ENCODE measurements at places on chromosomes 2 and 18.

DNA sequence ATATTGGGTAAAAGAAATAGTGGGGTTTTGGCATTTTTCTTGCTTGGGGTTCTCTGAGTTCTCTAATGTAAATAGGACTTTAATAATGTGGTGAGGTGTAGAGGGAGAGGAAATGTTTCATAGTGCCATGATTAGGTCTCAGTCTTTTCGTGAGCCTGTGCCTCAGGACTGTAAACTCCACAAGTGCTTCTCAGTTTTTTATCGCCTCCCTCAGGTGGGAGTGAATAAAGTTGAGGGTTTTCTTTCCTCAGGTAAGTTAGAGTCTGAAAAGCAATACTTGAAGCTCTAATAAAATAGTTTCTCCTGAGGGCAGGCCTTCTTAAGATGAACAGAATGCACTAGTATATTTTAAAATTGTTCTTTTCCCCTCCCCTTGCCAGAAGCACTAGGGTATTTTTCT, 243.1 kb upstream of the SETBP1 start:
- no peak for DNase-seq

GRCh38 chr2:190216829-190217228, 102.8 kb downstream of the HIBCH start:
- DNase-seq: peak; percentile 1

DNA sequence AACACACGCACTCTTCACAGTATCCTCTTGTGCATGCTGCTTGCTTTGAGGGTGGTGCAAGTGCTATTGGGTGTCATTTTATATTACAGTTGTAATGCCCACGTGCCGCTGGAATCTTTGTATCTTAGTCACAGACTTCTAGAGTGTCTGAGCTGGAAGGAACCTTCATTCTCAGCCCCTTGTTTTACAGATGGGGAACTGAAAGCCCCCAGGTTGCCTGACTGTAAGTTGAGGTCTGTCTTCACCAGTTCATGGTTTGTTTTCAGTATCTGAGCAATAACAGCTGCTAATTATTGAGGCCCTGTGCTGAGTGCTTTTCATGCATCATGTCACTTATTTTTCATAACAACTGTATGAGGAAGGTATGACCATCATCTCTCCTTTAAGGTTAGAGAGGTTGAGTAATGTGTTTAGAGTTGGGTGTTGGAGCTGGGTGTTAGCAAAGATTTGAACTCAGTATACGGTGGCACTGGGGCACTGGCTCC, 77.0 kb downstream of the PRKCE start:
- no peak for DNase-seq

DNA sequence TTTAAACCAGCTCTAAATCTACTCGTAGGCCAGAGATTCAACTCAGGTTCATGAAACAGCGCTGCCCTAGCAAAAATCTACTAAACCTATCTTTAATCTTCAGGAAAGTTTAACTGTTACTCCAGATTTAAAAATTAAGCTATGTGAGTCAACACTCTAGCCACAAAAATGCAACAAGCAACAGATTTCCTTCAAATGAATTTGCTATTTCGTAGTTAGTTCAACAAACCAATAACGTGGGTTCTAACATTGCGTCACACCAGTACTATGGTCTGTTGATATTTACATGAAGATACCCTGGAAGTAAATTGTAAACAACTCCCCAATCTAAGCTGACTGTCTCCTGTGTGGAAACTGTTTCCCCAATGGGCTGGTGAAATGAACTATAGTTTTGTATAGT, 71.2 kb downstream of the FIGN start:
- DNase-seq: no peak

- no peak for DNase-seq
Observed at GRCh38 chr2:152367547-152368390, 32.8 kb downstream of the FMNL2 start.

DNA sequence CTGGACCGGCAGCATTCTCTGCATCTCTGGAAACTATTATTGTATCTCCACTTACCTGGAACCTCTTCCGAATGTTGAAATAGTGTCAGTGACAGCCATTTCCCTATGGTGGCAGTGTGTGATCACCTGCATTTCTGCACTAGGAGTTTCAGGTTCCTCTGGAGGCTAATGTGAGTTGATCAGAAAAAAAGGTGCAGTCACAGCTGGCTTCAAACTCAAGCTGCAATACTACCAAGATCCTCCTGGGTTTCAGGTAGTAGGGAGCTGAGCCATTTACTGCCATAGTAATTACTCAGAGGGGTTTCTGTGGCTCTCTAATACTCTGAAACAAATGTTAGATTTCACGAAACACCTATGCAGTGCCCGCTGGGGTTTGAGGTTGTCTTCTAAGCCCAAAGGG, 183.5 kb upstream of the OSR1 start:
- no peak for DNase-seq

GRCh38 chr2:28977176-28977875, 3.8 kb upstream of the TOGARAM2 start:
- no peak for DNase-seq

- DNase-seq: peak; percentile 67
Observed at GRCh38 chr2:196170213-196170605, 1.2 kb downstream of the STK17B start.

DNA sequence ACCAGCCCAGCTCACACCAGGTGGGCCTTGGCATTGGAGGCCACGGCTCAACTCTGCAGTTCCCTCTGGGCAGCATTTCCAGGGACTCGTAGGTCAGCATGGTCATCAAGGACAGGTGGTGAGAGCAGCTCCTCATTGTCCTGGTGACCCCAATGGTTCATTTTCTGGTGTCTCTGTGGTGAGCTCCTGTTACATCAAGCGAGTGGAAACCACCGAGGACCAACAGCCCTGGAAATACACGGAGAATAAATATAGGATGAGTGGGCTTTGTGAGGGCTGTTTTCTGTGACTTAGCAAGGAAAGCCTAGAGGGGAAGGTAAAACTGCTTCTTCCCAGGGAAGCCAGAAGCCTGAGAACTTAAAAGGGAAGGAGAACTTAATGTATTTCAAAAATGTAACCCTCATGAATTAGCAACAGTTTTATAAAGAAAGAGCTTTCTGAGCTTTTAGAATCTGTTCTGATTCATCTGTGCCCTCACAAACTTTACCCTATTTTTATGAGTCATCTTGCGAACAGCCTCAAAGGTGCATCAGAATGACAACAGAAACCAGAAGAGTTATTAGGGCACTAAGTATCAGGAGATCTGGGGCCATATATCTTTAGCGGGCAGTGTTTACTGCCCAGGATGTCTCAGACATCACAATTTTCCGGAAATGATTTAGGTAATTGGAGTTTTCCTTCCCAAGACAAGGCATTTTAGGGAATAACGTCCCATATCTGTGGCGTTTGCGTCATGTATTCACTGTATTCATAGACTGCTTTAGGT, 18.7 kb downstream of the C2orf92 start:
- DNase-seq: peak; percentile 17

GRCh38 chr2:186842373-186842772, 6.6 kb downstream of the ZSWIM2 start:
- no peak for DNase-seq

DNA sequence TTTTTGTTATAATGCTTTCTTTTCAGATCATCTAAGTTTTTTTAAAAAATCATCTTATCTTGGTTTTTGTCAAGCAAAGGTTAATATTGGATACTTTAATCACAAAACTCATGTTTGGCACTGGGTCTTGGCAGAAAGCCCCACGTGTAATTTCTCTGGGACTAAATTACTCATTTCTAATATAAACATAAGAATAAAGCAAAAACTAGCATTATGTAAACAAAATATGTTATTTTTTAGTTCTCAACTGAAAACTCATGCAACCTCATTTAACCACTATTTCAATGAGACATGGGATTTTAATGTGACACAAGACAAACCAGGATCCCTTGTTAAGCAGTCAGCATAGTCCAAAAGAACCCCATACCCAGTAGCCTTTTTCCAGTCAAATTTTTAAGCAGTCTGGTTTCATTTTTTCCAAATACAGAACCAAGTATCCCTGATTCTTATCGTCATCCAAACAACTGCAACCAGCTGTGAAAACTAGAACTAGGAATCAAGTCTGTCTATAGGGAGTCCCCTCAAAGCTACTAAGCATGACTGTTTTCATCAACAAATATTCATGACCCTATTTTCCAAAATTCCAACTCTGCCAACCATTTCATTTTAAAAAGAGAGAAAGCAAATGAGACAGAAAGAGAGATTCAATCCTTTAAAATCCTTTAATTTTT, 27.1 kb downstream of the PID1 start:
- DNase-seq: no peak

GRCh38 chr2:6181525-6181924, 489.3 kb downstream of the SOX11 start:
- no peak for DNase-seq

DNA sequence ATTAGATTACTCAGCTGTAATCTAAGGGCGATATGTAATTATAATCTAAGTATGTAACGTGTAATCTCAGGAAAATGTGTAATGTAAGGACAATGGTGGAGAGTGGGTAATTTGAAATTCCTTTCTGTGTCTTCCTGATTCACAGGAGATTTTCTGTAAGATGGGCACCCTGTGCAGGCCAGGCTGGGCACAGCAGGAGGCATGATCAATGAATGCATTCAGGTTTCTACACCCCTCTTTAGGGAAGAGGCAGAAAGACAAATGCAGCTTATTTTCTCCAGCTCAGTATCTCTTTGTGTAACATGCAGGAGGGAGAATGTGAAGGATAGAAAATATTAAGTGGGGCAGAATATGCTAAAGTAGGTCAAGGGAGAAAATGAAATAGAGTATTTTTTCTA, 320.1 kb downstream of the PIK3C3 start:
- no peak for DNase-seq

GRCh38 chr2:215755641-215756345, 257.6 kb downstream of the MREG start:
- no peak for DNase-seq

GRCh38 chr2:204491528-204491927, 53.7 kb upstream of the PARD3B start:
- no peak for DNase-seq

DNA sequence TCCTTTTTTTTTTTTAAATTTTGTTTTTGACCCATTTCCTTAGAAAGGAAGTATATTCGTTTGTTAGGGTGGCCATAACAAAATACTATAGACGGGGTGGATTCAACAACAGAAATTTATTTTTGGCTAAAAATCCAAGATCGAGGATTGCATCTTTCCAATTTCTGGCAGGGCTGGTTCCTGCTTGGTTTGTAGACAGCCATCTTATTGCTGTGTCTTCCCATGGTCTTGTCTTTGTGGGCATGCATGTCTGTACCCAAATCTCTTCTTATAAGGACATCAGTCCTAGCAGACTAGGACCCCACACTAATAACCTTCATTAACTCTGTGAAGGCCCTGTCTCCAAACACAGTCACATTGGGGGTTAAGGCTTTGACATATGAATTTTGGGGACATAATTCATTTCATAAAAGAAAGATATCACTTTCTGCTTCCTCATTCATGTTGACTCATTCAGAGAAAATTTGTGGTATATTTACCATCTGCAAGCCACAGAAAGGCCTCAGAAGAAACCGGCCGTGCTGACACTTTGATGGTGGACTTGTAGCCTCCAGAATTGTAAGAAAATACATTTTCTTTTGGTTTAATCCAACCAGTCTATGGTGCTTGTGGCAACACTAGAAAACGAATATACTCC, 262.1 kb downstream of the LPIN1 start:
- DNase-seq: no peak

GRCh38 chr2:6820236-6820635, 45.5 kb downstream of the CMPK2 start:
- DNase-seq: no peak

DNA sequence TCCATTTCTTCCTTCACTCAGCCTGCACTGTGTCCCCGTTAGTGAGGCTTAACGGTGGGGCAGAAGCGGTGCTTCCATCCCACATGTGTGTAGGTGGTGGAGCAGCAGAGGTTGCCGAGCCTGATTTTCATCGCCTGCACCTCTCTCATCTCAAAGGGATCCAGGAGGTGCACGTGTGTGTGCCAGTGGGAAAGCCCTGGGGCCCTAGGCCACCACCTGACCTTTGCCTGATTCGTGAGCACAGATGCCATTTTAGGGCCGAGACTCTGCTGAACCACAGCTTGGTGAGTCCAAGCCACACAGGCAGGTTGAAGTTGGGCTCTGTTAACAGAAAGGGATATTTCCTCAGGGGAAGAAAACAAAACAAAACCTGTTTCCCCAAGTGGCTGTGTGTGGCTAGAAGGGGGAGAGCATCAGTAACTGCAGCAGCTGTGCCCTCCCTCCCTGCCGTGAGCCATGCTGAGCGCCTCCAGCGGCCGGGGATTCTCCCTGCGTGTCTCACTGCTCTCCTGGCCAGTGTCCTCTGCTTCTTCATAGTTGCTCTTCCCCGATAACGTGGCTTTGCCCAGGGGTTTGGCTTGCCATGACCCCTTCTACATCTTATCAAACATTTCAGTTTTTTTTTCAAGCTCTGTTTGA, 81.5 kb downstream of the MAPRE2 start:
- DNase-seq: peak; percentile 19

DNA sequence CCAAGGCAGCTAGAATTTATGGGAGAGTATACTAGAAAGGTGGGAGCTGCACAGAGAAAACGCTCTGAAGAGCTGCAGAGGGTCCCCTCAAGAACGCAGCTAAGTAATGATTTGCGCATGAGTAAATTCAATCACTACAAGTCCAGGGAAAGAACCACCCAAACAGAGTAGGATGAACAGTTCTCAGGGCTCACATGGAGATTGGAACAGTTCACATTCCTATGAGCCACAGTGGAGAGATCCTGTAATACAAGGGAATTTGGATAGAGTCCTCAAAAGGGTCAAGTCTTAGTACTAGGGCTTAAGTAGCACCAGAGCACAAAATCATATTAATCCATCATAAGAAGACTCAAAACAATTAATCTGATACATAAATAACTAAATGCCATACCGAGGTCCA, 12.7 kb downstream of the OLA1 start:
- DNase-seq: no peak

DNA sequence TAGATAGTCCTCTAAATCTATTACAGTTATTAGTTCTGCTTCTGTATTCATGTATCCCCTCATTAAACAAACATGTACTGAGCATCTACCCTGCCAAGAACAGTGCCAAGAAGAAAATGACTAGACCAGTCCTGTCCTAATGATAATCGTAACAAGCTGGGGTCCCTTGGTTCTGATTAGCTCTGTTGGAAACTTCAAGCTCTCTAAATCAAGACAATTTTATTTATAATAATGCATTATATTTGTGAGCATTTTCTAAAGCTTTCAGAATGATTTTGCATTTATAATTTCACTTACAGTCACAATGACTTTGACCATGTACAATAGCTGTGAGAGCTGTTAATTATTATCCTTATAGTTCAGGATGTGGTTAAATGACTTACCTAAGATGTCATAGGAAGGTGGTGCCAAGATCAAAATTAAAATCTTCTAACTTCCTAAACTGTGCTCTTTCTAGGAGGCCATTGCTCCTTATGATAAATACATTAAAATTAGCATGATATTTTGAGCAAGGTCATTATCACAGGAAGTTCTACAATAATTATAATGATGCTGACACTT, 336.5 kb upstream of the SLC39A10 start:
- no peak for DNase-seq

DNA sequence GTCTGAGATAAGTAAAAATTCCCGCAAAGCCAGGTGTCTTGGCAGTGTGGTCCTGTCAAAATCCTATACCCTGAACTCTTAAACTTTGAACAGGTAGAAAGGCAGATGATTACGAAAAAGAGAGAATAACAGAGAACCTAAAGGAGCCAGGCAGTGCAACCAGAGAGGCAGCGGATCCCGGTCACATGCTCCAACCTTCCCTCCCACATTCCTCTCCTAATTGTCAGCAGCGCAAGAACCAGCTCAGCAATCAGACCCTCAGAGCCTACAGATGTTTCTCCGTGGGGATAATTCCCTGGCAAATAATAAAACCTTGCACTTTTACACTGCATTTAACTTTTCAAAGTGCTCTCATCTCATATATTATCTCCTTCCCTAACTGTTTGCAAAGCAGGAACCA, 124.8 kb downstream of the EPHA4 start:
- no peak for DNase-seq

Measured in activated T-cell treated with anti-CD3 and anti-CD28 coated beads, Interleukin-2, amount 50 U/mL, for 72 hours (primary cell).